RCC 7860 (cell line): ENCODE measurements at places on chromosomes 11 and 22.
A peak's percentile ranks its signal among the peaks of the same experiment; 100 is the strongest.

DNA sequence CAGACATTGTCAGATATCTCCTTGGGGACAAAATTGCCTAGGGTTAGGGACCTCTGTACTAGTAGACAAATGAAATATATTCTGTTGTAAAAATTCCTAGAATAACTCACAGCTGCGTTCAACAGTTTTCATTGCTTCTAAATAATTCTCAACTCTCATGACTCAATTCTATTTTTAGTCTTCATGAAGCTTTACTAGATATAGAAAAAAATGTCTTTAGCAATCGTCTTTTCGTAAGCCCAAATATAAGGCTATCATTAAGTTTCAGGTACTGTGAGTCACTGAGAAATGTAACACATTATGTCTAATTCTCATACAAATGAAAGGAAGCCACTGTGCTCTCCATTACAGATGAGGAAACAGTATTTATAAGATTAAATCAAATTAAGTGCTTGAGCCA lies 6.4 kb downstream of the MMP12 start:
- DNase-seq: no peak

DNA sequence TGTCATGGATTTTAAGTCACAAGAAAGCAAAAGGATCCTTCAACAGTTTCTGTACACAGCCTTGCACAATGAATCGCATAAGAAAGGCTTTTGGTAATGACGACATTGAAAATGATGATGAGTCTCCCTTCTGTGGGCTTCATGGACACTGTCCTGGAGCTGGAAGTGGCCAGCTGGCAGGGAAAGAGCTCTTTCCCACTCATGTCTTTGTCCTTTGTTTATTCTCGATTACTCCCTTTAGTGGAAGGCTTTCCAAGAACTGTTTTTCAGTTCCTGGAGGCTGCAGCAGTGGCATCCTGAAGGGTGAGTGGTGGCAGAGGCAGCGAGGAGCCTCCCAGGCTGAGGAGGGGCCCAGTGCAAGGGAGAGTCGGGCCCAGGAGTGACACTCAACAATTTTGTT lies 505.2 kb downstream of the NTM start:
- DNase-seq: no peak

GRCh38 chr11:70399681-70400112 lies 1.4 kb downstream of the CTTN start:
- peak; percentile 87 for DNase-seq

- DNase-seq: no peak
Observed at GRCh38 chr11:11122749-11123148, 230.3 kb downstream of the CSNK2A3 start.

DNA sequence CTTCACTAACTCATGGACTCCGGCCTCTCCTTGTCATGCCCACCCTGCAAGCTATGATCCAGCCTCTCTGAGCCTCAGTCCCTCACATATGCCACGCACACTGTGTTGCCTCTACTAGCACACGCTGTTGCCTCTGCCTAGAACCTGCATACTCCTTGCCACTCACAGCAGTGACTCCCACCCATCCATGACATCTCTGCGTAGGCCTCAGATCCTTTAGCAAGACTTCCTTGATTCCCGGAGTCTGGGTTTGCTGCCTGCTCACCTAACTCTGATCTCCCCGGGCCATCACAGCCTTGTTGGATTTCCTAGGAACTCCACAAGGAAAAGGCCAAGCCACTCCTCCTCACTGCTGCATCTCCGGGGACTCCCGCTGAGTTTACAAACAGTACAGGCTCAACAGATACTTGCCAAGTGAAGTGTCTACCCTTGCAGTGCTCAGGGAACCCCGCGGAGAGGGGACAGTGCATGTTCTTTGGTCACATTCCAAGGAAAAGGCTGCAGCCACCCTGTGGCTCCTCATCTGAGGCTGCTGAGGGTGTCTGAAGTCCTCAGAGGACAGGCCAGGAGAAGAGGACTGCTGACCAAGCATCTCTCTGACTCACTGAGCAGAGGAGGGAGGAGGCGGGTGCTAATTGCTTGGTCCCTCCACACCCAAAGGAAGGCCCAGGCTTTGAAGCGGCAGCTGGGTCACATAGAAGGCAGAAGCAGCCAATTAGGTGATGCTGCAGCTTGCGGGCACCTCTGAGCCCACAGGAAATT lies 42.4 kb upstream of the NAV2 start:
- peak; percentile 53 for DNase-seq

DNA sequence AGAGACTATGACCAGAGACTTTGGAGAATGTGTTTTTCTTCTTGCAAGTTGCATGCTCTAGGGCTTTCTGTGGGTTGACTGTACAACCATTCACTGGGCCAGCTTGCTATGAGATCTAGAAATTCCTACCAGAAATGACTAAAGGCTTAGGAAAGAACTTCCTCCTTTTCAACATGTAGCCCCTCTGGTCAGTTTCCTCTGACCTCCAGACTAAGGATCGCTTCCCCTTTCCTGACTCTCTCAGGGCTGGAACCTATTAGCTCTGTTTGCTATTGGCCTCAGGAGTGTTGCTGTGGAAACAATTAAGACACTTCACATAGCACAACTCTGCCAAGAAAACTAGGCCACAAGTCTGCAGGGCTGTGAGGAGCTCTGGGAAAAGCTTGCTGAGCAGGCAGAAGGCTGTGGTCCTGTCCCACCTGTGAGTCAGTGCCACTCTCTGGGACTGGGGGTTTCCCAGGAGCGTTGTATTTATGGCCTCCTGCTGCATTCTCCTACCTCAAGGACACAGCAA lies 10.7 kb downstream of the CRY2 start:
- DNase-seq: peak; percentile 86

DNA sequence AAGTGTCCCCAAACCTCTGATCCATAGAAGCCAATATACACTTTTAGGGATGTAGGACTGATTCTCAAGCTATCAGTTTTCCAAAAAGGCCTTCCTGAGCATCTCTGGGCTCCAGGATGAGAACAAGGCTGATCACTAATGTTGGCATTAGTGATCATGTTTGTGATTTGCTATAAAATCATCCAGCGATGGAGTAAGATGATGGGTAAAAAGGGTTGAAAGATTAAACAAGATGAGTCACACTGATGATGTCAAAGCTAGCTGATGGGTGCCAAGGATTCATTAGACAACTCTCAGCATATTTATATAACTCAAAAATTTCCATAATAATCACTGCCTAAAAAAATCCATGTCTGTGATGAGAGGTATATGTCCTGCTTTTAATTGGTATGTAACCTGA lies 42.8 kb downstream of the ZNF280B start:
- no peak for DNase-seq

DNA sequence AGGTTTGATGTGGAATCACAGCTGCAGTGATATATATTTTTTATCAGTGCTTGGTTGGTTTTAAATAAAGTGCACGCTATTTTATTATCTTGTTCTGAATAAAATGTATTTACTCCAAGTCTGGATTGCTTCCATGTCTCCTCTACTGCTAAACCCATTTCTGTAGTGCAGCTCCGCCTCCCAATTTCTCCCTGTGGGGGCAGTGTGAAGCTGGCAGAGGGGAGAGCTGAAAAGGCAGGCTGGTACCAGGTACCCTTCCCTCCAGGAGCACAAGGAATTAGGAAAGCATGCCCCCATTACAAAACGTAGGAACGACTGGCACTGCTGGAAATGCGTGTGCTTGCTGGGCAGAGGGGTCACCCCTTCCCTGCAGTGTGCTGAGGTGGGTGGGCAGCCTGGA lies 934 bp upstream of the TMEM132A start:
- DNase-seq: no peak

GRCh38 chr22:46280999-46281623 lies 13.3 kb downstream of the TTC38 start:
- DNase-seq: no peak

DNA sequence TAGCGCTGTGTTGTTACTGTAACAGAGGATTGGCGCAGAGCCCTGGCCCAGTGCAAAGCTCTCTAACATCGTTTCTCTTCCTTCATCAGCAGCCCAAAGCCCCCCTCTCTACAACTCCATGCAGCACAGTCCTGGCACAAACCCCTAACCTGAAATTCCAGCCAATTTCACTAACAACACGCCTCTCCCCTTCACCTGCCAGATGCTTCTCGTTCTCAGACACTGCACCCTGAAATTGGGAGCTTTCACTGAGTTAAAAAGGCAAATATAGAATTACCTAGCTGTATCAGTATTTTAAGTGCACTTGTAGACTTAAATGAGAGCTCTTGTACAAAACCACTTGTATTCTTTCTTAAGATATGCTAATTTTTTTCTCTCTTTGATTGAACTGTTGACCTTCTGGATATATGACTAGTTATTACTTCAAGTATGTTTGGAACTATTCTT lies 16.3 kb downstream of the GRAP2 start:
- no peak for DNase-seq

- no peak for DNase-seq
Observed at GRCh38 chr11:19419808-19420207, 179.1 kb upstream of the E2F8 start.

- no peak for DNase-seq
Observed at GRCh38 chr22:49687333-49687732, 140.3 kb downstream of the BRD1 start.

- DNase-seq: no peak
Observed at GRCh38 chr11:16977136-16977993, 36.8 kb downstream of the PLEKHA7 start.
